Smooth muscle cell of the pulmonary artery (primary cell): ENCODE measurements at places on chromosomes 4 and X. TPM values are rescaled to one million over a fixed set of nuclear protein-coding genes. Genes with fewer than 3 reads are reported as not detected.

The KLF3 gene
- 16.4 and 19.3 TPM in 2 replicates for total RNA-seq

The FGF13 gene
- 0.13 and 0.86 TPM in 2 replicates for total RNA-seq

The ALAS2 gene
- total RNA-seq: not detected in 2 replicates

The ZNF718 gene
- total RNA-seq: 2.9 and 5.7 TPM in 2 replicates

The ABCG2 gene
- total RNA-seq: 1.2 and 7.2 TPM in 2 replicates

The RAI2 gene
- 0.76 and 2.0 TPM in 2 replicates for total RNA-seq

The ZNF182 gene
- total RNA-seq: 2.8 and 3.1 TPM in 2 replicates

The KLB gene
- total RNA-seq: under 0.01 and 0.07 TPM in 2 replicates

The ENPP6 gene
- total RNA-seq: not detected in 2 replicates

The SPATA4 gene
- 0.23 and 0.46 TPM in 2 replicates for total RNA-seq

The AWAT2 gene
- total RNA-seq: not detected in 2 replicates

The ZNF185 gene
- total RNA-seq: 4.8 and 10.7 TPM in 2 replicates

The SSX2B gene
- not detected in 2 replicates for total RNA-seq

The HOPX gene
- total RNA-seq: 0.26 and 0.50 TPM in 2 replicates

The HMGN5 gene
- 0.50 and 0.91 TPM in 2 replicates for total RNA-seq

The STAP1 gene
- total RNA-seq: not detected in 2 replicates
